Kasumi-1 (cell line): ENCODE measurements at places on chromosomes 3 and 15.

DNA sequence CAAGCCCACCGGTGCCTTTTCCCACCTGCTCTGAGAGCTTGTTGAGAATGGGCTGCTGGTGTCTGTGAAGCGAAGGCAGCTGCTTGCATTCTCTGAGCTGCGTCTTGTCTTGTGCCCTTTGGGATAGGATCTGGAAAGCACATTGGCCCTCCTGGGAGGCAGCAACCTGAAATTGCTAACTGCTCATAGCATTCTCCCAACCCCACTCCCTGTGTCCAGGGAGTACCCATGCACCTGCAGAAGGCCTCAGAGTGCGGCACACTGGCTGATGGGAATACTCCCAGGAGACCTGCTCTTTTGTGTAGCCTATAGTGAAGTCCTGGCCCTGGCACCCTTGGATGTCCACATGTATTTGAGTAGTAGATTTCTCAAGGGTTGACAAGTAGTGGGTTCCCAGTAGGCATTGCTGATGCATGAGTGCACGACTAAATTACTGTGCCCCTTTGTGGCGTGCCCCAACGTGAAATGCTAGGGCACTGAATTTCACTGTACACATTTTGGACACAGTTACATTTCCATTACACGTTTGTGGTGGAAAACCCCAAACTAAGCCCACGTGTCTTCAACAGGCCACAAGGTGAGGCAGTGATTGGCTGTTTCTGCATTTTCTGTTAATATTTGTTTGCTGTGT lies 3.7 kb downstream of the EPHB1 start:
- no peak for DNase-seq

GRCh38 chr3:172201870-172202236 lies 162.5 kb downstream of the FNDC3B start:
- DNase-seq, result no peak

DNA sequence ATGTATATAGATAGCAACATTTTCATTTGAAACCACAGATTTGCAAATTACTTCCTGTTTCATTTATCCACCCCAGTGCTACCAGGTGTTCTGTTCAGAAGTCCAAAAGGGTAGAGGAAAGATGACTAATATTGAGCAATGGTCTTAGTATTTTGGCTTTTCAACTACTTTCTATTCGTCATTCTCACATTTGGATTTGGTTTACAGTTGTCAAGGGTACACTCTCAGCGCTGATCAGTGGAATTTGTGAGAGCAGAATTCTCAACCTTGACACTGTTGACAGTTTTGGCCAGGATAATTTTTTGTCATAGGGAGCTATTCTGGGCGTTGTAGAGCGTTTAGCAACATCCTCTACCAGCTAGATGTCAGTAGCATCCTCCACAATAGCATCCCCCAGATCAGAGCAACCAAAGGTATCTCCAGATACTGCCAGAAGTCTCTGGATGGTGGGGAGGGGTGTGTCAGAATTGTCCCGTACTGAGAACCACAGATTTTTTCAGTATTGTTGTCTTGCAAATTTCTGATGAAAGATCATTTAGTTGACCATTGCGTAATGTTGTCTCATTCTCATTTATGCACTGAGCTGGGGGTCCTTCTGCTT lies 4.2 kb downstream of the HMCES start:
- DNase-seq, result no peak

GRCh38 chr3:44482721-44483120 lies 5.3 kb upstream of the ZNF445 start:
- DNase-seq, result no peak

GRCh38 chr3:35448681-35449080 lies 190.6 kb upstream of the ARPP21 start:
- no peak for DNase-seq

- DNase-seq, result no peak
Measured at GRCh38 chr3:101141135-101141534, 147.9 kb upstream of the ABI3BP start.

- DNase-seq, result no peak
Measured at GRCh38 chr3:143165211-143165610, 45.6 kb downstream of the CHST2 start.

- no peak for DNase-seq
Measured at GRCh38 chr3:137348936-137349335, 391.2 kb downstream of the IL20RB start.

GRCh38 chr15:40716165-40716564 lies 21.2 kb downstream of the RAD51 start:
- no peak for DNase-seq

- no peak for DNase-seq
Measured at GRCh38 chr3:152364237-152364636, 95.5 kb downstream of the MBNL1 start.

GRCh38 chr3:55903680-55904079 lies 416.6 kb upstream of the WNT5A start:
- DNase-seq, result no peak

GRCh38 chr3:38738630-38739395 lies 77.2 kb downstream of the SCN10A start:
- peak; percentile 20 for DNase-seq

- DNase-seq, result no peak
Measured at GRCh38 chr3:47910777-47911440, 105.3 kb downstream of the MAP4 start.

DNA sequence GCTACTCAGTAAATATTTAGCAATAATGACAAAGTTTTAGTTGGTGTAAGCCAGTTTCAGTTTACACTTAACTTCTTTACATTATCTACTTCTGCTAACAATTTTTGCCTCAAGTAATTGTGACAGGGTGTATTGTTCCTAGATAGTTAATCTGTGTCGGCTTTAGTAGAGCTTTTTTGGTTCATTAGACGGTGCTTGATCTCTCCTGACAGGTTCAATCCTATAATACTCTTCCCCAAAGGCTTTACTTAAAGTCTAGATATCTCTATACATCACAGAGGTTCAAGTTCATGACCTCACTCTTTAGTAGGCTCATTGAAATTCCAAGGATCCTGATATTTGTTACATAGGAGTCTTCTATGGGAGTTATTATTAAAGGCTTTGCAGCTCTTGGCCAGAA lies 365.6 kb upstream of the DPPA4 start:
- no peak for DNase-seq

GRCh38 chr15:72961346-72961745 lies 90.9 kb upstream of the NEO1 start:
- no peak for DNase-seq

DNA sequence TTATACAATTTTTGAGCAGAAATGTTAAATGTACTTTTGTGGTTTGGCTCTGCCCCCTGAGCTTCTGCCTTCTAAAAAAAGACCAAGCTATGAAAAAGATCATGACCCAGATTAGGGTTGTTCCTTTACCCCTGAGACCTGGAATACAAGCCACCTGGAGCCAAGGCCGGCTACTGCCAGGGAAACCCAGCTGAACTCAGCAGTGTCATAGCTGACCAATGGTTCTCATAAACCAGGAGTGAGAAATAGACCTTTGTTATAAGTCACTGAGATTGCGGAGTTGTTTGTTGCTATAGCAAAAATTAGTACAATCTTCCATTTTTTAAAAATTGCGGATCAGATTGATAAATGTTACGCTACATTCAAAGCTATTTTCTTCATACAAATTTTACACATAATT lies 1261.7 kb downstream of the ROBO1 start:
- no peak for DNase-seq
